Stimulated activated CD4-positive, alpha-beta T cell treated with anti-CD3 and anti-CD28 coated beads, Interleukin-15, amount 100 ng/mL, for 1 hour (primary cell): ENCODE measurements at places on chromosomes 2 and 18.

DNA sequence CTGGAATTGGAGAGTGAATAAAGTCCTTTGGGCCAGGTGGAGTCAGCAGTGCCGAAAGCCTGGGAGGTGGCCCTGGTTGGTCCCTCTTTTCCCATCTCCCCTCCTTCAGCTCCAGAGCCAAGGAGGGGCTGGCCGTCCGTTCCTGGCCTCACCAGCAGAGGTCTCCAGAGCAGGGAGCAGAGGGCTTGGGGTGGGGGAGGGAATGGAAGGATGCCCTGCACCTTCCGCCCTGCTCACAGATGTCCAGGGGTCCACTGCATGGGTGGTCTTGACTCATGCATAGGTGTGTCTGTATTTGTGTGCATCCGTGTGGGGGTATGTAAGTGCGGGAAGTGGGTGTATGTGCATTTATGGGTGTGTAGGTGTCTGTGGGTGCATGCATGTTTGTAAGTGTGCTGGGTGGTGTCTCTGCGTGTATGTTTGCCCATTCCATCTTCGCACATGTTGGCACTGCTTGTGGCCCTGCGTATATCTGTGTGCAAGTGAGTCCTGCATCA lies 201.8 kb downstream of the ZFP36L2 start:
- no peak for DNase-seq

DNA sequence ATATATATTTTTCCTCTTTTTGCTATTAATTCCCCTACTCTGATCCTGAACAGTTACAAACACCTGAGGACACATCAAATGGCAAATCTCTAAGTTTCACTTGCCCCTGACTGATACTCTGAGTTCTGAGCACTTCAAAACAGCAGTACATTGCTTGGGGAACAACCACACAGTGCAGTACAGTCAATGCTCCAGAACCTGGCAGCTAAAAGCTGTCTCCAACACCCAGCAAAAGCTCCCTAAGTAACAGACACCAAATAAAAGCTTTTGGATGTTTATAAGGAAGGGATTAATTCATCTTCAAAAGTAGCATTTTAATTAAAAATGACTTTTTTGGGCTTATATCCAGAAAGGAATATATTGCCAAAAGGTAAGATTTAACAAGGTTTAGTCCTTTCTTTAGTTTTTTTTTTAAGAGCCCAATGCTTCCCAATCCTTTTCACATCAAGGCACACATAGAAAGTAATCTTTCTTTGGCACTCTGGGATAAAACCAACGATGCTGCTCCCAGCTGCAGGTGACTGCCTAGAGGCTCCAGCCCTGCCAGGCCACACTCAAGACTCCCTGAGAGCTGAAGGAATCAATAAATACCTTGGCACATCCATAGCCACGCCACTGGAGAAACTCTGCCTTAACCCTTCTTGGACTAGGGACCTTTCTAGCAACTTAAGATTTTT lies 164.9 kb upstream of the ZFP36L2 start:
- no peak for DNase-seq

GRCh38 chr2:233261819-233262555 lies 10.5 kb downstream of the ATG16L1 start:
- DNase-seq = no peak

DNA sequence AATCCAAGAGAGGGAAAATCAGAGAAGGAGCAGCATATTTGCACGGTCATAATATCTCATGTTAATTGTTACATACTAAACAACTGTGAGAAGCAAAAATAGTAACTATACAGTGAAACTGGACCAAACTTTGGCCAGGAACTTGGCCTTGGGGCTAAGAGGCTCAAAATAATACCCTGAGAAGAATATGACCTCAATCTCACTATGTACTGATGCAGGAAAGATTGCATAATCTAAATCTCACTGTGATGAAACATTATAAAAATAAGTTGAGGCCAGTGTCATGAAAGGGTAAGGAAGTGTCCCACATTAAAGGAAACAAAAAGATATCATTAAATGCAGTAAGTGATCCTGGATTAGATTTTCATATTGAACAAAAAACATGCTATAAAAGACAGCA lies 36.5 kb downstream of the ZRANB3 start:
- no peak for DNase-seq

DNA sequence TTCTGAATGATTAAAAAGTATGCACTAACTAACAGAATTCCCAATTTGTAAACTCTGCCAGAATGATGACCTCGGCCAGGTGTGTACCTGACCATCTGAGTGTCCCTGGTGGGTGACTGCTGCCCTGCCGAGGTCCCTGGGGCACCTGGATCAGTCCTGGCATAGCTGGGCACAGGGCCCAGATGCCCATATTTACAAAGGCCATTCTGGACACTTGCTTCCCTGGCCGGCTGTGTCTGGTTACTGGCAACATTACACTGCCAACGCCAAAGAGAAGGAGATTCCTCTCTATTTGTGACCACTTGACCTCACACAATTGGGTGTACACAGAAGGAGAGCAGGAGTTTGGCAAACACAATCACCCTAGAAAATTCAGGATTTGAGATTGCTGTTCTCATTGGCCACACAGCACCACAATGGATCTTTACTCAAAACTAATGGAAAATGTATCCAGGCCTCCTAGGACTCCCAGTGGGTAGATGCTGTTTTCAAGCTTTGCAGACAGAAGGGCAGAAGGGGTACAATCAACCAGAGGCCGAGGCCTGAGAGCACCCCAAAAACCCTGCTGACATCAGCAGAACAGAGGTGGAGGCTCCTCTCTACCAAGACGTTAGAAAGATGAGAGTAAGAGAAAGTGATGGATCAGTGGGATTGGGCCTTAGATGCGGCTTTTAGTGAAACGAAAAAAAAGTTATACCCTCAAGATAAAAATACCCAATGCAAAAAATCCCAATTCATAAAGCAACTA lies 58.3 kb upstream of the PXDN start:
- no peak for DNase-seq

GRCh38 chr18:58991167-58991798 lies 126.6 kb downstream of the ZNF532 start:
- DNase-seq = no peak

DNA sequence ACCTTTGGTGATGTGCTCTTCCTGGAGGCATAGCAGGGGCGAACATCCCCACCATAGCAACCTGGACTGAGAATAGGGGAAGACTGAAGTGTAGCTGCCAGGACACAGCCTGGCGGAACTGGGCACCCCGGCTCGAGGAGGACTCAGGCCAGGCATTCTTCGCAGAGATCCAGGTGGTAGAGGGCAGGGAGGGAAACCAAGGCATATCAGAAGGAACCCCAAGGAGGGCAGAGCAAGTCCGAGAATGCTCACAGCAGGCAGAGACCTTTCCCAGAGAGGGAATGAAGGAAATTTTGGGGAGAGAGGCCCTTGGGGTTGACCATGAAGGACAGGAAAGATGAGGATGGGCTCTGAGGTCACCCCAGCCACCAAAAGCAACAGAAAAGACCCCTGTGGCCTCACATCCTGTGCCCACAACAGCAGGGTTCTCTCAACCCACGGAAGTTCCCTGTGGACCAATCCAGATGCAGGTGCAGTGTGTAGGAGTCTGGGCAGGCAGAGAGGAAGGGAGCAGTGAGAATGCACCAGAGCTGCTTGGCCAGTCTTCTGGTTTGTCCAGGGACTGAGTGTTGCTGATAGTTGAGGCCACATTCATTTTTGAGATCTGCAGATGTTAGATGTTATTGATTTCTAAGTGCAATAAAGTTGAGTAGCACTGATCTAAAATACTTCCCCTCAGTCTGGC lies 136.9 kb downstream of the PXDN start:
- DNase-seq = no peak

GRCh38 chr2:195009202-195009601 lies 647.8 kb upstream of the SLC39A10 start:
- no peak for DNase-seq

DNA sequence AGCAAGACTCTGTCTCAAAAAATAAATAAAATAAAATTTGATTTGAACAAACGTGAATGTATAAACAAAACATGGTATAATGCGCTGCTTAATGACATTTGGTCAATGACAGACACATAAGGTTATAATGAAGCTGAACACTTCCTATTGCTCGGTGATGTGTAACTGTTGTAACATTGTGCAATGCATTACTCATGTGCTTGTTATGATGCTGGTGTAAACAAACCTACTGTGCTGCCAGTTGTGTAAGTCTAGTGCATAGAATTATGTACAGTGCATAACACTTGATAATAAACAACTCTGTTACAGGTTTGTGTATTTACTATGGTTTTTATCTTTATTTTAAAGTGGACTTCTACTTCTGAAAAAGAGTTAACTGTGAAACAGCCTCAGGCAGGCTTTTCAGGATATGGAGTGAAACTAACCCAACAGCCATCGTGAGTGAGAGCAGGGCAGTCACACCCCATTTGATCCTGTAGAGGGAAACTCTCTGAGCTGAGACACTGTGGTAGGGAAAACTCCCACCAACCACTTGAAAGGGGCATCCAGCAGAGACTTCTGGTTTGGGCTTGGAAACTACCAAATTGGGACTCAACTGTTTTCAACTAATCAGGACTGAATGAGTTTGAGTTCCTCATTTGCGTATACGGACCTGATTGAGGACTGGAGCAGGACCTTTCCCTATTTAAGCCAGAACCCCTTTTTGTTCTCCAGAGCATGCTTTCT lies 8.7 kb upstream of the RPRD1A start:
- DNase-seq = no peak

- no peak for DNase-seq
These were observed 229.1 kb upstream of the RBBP8 start for GRCh38 chr18:22703883-22704585.
